Activated CD4-positive, CD25-positive, alpha-beta regulatory T cell treated with anti-CD3 and anti-CD28 coated beads, Interleukin-2, amount 50 U/mL, for 16 hours (primary cell): ENCODE measurements at places on chromosomes 5 and 9.

GRCh38 chr5:80591352-80591751, 21.3 kb upstream of the ANKRD34B start:
- DNase-seq: no peak

GRCh38 chr5:61055434-61056006, 106.7 kb downstream of the SMIM15 start:
- DNase-seq: no peak

GRCh38 chr5:175520873-175521272, 42.5 kb downstream of the SFXN1 start:
- DNase-seq: no peak

- DNase-seq: no peak
Measured at GRCh38 chr5:59008816-59009473, 426.1 kb downstream of the RAB3C start.

- no peak for DNase-seq
Measured at GRCh38 chr5:131381777-131382176, 117.9 kb downstream of the CDC42SE2 start.

DNA sequence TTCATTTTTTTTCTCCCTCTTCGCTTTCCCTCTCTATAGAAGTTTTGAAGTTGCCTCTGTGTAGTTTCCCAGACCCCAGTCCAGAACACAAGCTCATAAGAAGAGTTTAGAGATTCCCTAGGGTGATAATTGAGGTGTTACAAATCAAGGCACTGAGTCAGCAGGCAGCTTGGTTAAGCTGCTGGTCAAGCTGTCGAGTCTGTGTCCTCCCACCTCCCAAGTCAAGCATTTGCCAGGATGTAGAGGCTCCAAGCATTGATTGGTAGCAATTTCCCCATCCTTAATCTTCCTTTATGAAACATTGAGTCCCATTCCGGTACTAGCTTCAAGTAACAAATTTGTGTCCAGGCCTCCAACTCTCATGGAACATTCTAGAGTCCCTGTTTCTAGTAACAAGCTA, 47.5 kb upstream of the SLC1A1 start:
- DNase-seq: no peak

DNA sequence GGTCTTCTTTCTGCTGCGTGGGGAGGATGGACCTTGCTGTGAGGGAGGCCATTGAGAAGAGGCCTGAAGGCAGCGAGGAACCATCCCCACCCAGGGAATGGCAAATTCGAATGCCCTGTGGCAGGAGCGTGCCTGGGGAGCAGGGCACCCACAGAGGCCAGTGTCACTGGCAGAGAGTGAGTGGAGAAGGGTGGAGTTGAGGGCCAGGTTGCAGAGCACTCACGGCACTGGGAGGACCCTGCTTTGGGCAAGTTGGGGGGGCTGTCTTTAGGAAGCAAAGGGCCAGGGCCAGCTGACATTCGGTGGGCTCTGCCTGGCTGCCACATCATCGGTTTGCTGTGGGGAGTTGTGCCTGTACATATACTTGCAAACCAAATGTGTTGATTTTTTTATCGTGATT, 47.2 kb downstream of the SYK start:
- no peak for DNase-seq

GRCh38 chr5:2897276-2897961, 145.9 kb upstream of the IRX2 start:
- no peak for DNase-seq

DNA sequence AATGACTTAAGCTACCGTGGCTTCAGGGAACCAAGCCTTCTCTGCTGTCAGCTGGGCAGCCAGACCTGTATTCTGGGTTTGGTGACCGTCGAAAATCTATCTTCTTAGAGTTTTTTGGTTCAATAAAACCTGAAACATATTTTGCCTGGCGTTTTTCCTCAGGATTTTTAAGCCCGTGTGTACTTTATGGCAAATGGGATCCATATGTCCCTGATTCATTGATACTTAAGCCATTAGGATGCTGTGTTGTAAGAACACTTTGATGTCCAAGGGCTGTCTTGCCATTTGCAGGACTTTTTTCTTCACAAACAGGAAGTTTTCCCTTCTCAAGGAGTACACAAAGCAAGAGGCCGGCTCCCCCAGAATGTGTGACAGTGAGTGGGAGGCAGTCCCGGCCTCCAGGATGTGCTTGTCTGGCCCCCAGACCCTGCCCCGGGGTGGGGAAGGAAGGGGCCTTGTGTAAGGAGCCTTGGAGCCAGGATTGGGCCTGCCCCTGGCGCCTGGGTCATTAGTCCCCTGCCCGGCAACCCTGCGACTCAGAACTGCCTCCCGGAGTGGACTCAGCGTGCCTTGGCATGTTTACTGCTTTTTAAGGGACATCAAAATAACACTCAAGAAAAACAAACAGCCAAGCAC, 83.4 kb upstream of the SMIM23 start:
- DNase-seq: no peak

- DNase-seq: no peak
Measured at GRCh38 chr5:80140496-80140895, 105.3 kb downstream of the THBS4 start.

GRCh38 chr5:18544421-18544820, 910.2 kb downstream of the TAF11L14 start:
- DNase-seq: no peak

GRCh38 chr9:88991066-88992034, at the start of gene S1PR3:
TSS of gene S1PR3 (plus strand) at chr9:88991468. CDS start at chr9:89001201, 9,733 bp downstream.
- DNase-seq: no peak

DNA sequence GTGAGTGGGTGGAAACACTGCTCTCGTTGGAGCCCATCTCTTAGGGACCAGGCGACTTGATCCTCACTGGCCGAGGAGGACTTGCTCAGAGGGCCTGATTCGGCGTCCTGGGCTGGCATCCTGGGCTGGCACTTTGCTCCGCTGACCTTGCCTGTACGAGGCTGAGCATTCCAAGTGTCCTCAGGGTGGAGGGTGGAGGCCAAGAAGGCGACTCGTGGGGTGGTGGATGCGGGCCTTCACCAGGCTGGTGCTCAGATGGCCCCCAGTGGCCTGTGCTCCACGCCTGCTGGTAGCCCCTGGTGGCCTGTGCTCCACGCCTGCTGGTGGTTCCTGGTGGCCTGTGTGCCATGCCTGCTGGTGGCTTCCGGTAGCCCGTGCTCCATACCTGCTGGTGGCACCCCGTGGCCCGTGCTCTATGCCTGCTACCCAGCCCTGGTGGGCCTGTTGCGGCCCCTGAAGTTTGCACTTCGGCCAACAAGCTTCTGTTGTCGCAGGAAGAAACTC, 42.9 kb downstream of the PHF2 start:
- no peak for DNase-seq

DNA sequence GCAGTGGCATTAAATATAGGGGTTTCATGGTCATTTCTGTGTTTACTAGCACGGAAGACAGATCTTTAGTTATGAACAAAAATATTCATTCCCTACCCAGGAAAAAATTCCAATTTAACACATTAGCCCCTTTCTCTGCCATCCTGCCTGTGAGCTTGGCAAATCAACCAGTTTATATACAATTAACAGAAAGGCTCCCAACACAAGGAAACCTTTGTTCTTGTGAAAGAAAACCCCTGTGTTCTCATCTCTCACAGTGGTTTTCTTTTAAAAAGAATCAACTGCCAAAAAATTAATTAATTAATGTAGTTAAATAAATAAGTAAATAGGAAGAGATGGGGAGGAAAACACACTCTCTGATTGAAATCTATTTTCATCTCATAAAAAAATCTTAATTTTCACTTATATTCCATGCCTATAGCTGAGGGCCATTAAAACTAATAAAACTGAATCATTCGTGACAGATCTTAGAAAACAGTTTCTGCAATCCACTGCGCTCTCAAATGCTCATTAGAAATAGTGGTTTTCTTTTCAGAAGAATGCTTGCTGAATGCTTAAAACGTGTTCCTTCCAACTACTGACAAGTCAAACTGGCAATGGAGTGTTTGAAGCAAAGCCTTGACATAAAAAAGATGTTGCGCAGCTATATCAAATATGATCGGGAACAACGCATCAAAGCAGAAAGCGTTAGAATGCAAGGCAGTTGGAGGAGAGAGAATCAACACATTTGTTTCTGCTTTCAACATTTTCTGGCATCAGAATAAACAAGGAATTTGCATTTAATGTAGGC, 387.7 kb downstream of the TLR4 start:
- no peak for DNase-seq

DNA sequence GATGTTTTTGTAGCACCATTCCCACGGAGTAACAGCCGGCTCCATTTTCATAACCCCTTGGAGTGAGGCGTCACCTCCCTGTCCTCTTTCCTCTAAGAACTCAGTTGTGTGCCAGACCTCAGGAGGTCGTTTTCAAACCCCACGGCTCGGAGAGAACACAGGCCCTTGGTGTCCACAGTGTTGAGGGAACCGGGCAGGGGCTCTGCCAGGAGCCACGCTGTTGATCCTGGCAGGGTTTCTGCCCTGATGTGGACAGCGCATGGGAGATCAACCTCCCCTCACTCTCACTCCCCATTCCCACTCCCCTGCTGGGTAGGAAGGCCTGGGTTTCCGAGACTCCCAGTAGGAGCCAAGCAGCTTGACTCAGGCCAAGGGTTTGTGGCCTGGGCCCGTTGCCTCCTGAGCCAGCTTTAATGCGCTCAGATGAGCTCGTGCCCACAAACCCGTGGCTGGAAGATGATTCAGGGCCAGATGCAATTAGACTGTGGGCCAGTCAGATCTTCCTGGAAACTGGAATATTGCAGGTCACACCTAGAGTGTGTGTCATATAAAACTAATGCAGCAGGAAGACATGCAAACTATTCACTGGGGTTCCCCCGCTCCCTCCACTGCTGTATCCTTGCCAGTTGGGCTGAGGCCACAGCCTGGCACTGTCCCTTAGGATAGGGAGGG, 133.4 kb downstream of the SLC12A2 start:
- no peak for DNase-seq

- DNase-seq: no peak
Measured at GRCh38 chr9:134632329-134632728, 9.3 kb upstream of the COL5A1 start.

GRCh38 chr9:126700903-126701812, 87.4 kb downstream of the LMX1B start:
- DNase-seq: no peak

GRCh38 chr5:52758014-52758413, 29.7 kb upstream of the ITGA1 start:
- DNase-seq: no peak

DNA sequence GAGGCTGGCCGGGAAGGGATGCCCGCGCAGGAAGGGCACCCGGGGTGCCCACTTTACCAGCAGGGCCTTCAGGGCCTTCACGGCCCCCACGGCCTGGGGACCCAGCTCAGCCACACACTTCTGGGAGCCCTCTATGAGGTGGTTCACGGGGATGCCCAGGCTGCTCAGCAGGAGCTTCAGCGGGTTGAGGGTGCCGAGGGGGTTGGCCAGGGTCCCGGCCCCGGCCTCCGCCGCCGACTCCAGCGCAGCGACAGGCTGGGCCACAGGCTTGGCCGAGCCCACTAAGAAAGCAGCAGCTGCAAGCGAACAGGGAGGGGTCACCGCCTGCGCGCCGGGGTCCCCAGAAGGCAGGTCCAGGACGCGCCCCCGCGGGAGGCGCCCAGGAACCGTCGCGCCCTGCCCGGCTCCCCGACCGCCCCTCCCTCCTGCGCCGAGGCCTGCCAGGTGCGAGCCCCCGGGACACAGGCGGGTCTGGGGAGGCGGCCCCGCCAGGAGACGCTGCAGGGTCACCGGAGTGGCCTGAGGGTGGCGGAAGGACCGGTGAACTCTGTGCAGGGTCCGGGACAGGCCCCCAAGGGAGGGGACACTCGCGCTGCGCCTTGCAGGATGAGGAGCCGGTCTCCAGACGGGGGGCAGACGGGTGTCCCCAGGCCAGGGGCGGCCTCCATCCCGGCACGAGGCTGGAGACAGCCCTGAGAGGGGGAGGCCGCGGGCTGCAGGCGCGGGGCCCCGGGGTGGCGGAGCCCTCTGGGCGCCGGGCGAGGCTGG, 572 bp downstream of the SCGB3A1 start:
- no peak for DNase-seq

DNA sequence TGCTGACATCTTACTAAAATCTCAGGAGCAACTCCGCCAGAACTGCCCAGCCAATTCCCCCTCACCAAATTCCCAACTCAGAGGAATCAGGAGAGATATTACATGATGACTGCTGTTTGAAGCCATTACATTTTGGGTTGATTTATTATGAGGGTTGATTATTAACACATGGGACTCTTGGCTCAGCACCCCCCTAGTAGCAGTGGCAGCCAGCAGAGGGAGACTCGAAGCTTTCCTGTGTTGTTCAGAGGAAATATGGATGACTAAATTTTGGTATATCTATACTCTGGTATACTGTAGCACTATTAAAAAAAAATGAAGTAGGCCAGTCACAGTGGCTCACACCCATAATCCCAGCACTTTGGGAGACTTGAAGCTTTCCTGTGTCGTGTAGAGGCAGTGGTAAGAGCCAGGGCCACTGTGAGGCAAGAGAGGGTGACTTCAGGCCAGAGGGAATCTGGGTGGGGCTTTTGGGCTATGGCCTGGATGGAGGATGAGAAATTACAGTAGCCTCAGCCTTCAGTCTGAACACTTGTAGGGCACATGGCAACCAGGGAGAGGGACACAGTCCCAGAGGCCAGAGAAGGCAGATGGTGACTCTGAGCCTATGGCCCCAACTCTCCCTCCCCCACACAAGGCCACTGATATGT, 111.4 kb downstream of the LHX2 start:
- no peak for DNase-seq

DNA sequence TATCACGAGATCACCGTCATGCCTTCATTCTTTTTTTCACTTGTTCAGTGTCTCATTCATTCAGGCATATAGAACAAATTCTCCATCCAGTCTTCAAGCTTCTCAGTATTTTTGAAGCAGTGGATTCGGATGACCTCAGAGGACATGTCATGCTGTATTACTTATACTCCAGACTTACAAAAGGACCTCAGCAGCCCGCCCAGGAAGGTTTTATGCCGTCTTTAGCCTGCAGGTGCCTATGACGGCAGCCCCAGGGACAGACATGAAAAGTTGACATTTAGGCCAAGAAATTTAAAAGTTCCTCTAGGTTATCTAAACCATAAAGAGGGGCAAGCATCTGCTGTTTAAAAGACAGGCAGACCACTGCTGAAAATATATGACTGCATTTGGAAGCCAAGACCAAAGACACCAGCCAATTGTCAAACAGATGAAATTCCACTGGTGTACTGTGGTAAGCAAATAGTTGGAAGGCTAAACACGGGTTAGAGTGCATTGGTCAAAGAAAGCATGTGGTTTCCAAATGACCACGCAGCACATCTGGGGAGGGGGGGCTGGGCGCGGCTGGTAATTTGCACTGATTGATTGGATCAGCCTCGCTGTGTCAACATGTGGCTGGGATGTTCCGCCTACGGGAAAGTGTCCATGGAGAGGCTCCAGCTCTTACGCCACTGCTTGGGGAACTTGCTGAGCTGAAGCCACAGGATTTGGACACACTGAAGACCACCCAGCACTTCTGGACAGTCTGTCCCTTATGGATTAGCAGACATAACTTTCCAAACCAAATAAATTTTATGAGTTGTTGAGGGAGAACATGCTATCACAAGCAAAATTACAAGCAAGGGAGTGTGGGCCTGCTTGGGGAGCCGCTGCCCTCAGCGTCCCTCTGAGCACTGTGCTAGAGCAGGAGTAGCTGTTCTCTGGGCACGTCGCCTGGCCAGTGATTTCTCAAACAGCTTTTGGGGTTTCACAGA, 173.6 kb downstream of the FANCC start:
- no peak for DNase-seq
